AG09319 (cell line): ENCODE measurements at places on chromosomes 12 and 14.

DNA sequence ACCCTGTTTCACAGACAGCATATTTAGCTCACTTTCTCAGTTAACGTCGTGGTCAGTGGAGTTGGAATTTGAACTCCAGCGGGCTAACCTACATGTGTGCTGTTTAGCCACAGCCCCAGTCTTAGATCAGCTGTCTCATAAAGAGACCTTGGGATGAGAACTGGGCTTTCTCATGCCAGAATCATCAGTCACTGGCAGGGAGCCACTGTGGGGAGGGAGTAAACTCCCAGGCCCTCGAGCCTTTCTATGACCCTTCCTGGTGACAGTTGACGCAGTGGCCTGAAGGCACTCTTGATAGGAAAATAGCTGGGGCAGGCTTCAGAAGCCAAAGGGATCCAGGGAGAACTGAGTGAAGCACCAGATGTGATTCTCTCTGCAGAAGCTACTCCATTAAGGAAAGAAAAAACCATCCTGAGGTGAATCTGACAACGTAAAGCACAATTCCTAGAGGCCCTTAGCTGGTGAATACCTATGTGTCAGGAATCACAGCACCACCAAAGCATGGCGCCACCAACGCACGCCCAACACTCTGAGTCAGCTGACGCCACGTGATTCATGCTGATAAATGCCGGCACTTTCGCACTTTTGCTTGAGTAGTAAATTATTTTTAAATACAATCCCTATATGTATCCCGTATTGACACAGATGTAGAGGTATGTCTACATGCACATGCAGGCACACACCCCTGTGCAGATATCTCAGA, 279.6 kb upstream of the TMEM132C start:
- no peak for DNase-seq

DNA sequence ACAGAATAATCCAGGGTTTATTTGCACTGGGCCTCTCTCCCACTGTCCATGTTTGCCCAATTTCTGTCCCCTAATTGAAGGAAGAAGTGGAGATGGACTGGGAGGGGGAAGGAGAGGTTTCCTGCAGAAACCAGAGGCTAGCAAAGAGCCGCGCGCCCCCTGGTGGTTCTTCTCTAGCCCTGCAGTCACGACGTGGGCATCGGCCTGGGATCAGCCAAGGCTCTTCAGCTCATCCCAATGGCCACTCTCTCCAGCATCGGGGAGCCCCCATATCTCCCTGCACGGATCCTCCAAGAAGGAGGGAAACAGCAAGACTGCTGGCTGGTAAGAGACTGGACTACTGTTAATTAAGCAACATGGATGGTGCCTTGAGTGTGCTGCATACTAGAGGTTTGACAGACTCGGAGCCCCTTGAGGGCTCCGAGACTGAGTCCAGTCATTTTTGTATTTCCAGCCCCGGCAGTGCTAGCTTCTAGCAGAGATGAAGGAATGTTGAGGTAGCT, 18.7 kb downstream of the ZBTB39 start:
- peak; percentile 52 for DNase-seq

DNA sequence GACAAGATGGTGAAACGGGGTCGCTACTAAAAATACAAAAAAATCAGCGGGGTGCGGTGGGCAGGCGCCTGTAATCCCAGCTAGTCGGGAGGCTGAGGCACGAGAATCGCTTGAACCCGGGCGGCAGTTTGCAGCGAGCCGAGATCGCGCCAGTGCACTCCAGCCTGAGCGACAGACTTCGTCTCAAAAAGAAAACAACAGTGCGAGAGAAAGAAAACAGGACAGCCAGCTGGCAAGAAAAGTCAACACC, 633 bp upstream of the RNU4-2 start:
- no peak for DNase-seq

- DNase-seq = no peak
Observed at GRCh38 chr14:23442721-23443356, 7.4 kb upstream of the MYH7 start.

DNA sequence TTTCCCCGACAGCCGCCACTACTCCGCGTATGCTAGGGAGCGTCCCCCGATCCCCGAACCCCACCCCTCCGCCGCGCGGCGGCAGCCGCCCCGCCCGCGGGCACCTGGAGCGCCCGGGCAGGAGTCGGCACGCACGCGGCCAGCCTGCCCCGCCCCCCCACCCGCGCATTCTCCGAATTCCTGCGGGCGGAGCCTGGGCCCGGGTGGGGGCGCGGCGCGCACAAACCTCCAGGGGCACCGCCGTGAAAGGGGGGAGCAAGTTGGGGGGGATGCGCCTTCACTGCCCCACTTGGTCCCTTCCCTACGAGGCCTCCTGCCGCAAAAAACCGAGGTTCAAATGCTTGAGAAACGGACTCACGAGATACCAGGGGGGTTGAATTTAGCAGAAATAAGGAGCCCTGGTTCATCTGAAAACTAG, 1.7 kb downstream of the AJUBA start:
- no peak for DNase-seq

GRCh38 chr12:63965936-63966605, 121.6 kb downstream of the SRGAP1 start:
- DNase-seq = no peak

DNA sequence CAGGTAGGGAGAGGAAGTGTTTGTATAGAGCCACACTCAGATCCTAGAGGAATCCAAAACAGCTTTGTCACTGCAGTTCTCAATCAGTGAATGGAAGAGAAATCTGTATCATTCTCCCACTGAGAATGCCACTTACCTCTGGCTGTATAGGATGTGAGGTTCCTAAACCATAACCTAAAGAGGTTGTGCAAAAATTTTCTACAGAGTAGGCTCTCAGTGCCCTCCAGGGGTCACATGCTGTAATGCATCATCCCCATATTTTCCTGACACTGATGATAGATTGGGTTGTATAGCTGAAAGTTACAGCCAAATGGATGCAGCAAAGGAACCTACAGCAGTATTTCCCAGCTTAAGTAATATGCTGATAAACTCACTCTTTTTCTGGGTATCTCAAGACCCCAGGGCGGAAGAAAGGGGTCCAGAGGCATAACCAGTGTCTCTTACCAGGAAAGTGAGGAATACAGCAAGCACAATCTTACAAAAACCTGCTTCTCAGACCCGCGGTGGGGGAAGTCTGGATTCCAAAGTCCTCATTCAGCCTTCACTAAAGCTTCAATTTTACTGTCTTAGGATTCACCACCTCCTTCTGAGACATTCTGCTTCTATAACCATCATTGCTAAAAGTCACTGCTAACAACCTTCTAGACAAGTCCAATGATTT, 3.8 kb downstream of the BCDIN3D start:
- no peak for DNase-seq

DNA sequence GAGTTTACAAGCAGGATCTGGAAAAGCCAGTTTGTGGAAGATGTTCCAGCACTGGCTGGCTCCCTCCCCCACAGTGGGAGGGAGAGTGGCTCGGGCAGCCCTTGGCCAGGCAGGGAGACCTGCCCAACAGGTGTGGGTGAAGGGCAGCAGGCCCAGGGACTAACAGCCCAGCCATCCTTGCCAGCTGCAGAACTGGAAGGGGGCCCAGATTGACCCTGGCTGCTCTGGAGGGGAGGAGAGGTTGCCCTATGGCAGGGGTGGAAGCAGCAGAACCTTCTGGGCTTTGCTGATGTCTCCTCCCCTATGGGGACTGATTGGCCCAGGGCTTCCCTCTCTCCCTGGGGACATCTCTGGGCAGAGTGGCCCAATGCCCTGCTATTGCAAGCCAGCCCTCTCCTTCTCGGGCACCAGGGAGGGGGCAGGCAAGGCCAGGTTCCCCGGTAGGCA, 20.5 kb downstream of the IRF2BPL start:
- no peak for DNase-seq

DNA sequence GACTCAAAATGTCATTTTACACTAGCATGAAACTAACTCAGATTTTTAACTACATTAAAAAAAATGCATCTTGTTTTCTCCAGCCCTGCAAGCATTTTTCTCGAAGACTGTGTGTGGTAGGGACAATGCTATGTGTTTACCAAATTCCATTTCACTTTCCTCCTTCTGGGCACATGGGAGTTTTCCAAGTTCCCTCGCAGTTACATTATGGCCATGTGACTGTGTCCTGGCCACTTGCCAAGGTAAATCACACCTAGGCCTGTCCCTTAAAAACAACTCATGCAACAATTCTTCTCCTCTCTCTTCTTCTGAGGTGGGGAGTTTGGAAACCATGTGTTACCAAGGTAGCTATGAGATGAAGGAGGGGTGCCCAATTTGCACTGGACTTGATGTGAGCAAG, 108.7 kb downstream of the SYT10 start:
- DNase-seq = no peak

GRCh38 chr12:103647267-103647666, 60.2 kb downstream of the STAB2 start:
- no peak for DNase-seq

- no peak for DNase-seq
Observed at GRCh38 chr14:56759633-56760032, 50.6 kb downstream of the OTX2 start.

GRCh38 chr14:82854901-82855300, 1321.2 kb upstream of the SEL1L start:
- DNase-seq = no peak

DNA sequence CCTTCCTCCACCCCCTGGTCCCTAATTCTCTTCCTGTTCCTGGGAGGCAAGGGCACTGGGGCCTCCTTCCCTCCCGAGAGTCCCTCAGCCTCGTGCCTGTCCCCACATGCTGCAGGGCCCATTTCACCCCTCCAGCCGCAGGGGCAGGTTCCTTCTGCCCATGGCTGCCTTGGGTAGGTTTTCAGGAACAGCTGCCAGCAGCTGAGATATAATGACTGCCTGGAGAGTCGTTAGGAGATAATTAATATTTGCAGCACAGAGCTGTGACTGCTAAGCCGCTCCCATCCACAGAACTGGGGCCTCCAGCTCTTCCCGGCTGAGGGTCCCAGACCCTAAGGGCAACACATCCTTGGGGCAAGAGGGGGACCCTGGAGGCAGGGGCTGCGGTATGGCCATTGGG, 211.9 kb upstream of the LHX5 start:
- no peak for DNase-seq

DNA sequence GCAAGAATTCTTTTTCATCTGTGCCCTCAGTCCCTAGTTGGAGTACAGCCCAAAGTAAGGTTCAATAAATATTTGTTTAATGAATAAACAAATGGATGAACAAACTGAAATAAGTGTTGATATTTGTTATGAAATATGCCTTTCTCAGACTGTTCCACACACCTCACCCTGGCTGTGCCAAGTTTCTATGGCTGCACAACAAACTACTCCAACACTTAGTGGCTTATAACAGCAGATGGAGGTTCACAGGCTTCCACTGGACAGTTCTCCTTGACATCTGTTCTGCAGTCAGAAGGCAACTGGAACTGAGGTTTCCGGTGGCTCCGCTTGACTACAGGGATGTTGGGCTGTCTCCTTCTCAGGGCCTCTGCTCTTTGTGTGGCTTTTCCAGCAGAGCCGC, 197.1 kb downstream of the RGS6 start:
- no peak for DNase-seq

GRCh38 chr14:69539631-69540410, 34.9 kb downstream of the CCDC177 start:
- DNase-seq = peak; percentile 47

GRCh38 chr12:51269174-51270066, 795 bp downstream of the SMAGP start:
- DNase-seq = no peak

- peak; percentile 67 for DNase-seq
Observed at GRCh38 chr12:56193025-56193578, 3.8 kb upstream of the SMARCC2 start.

GRCh38 chr12:62003701-62004100, 256.5 kb upstream of the USP15 start:
- DNase-seq = no peak

- no peak for DNase-seq
Observed at GRCh38 chr12:53660041-53660440, 15.8 kb downstream of the ATP5MC2 start.

DNA sequence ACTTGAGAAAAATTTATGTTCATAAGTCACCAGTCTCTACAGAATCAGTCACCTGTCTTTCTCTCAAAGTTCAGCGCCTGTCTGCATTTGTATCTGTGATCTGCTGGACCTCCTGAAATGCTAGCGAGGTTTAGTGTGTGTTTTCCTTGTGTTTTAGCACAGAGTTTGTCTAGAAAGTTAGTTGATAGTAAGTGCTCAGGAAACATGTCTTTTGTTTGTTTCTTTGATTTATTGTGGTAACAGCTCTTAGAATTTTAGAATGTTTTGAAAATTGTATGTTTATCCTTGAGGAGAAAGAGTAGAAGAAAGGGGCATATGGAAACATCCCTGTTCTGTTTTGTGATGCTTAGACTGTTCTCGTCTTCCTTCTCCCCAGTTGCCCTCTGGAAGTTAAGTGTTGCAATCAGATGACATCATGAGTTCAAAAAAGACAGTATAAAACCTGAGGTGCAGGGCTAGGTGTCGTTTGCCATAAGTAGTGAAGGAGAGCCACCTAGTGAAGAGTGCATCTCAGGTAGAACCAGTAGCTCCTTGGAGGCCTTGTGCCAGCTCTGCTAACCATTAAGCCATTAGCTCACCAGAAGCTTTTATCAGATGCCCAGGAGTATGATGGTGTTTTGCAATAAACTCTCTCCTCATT, 44.8 kb downstream of the FBXW8 start:
- no peak for DNase-seq

DNA sequence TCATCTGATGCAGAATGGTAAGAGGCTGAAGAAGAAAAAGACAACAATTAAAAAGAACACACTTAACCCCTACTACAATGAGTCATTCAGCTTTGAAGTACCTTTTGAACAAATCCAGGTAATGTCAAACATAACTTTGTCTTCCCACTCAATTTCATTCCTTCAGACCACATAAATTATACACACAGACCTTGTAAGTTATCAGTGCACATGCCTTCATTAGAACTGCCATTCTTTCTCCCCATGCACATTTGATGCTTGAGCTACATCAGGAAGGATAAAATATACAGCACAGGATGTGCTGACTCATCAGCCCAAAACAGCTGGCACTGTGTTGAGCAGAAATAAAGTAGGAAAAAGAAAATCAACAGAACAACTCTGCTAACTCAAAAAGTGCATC, 246.7 kb downstream of the PAWR start:
- DNase-seq = no peak

- no peak for DNase-seq
Observed at GRCh38 chr14:37546621-37547447, 48.2 kb downstream of the FOXA1 start.

DNA sequence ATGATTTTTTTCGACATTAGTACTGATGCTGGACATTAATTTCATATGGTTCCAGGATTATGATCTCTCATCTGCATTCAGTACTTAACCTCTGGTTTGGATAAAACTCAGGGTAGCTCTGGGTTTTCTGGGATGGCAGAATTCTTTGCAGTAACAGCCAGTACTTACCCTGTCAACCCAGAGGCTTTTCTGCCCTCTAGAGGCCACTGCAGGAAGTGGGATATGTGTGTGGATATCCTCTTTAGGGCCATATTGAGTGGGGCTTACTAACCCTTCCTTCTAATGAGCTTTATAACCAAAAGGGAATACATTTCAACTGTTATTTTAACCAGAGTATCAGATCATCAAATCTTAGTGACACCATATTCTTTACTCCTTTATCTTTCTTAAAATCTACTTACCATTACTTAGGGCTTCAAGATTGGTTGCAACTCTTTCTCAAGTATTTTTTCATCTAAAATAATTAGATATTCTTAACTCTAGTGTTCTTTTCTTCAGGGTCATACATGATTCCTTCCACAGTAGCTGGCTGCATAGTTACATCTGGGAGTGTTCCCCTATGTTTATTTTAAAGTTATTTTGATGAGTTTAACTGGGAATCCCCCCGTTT, 488.0 kb upstream of the STXBP6 start:
- DNase-seq = no peak
